ENCODE measurements at places on chromosomes 6 and 20. TPM values are rescaled to one million over a fixed set of nuclear protein-coding genes. Genes with fewer than 3 reads are reported as not detected.

DNA sequence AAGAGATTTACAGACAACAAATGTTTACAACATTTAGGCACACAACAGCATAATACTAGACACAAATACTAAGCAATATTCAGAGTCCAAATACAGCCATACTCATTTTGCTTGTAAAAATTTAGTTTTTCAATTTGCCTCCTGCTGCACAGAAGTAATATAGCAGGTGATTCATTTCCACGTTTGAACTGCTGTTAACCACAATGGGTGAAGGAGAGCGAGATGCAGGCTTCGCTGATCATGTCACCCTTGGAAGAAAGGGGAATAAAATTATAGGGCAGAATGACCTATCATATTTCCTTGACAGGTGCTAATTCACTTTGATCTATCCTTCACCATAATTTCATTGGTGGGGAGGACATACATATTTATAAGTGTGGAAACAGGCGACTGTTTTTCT lies 643.8 kb upstream of the AGPAT4 start:
- no peak for DNase-seq

DNA sequence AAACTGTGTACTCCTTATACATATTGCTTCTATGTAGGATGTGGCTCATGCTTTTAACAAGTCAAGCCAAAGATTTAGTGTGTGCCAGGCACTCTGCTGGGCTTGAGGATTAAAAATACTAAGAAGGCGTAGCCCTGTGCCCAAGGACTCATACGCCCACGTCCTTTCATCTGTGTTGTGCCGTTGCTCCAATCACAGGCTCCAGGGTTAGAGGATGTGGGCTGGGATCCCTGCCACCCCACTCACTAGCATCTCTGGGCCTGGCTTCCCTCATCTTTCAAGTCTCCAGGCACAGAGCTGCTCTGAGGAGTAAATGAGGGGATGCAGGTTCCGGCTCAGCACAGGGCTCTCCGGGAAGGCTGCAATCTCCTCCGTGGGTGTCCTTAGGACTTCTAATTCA lies 214.2 kb downstream of the SYNDIG1 start:
- DNase-seq = peak; percentile 28

DNA sequence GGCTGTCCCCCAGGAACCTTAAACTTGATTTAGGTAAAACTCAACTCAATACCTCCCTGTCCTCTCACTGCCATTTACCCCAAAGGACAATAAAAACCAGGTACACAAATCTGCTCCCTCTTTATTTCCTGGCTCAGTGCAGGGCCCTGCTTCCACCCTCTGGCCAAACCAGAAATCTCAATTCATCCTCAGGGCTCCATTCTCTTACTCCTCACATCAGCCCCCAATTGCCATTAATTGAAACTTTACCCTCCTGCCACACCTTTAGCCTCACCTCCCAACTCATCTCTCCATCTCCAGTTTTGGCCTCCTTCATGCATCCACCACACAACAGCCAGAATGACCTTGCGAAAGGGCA lies 10.5 kb downstream of the ZBTB2 start:
- DNase-seq = no peak

DNA sequence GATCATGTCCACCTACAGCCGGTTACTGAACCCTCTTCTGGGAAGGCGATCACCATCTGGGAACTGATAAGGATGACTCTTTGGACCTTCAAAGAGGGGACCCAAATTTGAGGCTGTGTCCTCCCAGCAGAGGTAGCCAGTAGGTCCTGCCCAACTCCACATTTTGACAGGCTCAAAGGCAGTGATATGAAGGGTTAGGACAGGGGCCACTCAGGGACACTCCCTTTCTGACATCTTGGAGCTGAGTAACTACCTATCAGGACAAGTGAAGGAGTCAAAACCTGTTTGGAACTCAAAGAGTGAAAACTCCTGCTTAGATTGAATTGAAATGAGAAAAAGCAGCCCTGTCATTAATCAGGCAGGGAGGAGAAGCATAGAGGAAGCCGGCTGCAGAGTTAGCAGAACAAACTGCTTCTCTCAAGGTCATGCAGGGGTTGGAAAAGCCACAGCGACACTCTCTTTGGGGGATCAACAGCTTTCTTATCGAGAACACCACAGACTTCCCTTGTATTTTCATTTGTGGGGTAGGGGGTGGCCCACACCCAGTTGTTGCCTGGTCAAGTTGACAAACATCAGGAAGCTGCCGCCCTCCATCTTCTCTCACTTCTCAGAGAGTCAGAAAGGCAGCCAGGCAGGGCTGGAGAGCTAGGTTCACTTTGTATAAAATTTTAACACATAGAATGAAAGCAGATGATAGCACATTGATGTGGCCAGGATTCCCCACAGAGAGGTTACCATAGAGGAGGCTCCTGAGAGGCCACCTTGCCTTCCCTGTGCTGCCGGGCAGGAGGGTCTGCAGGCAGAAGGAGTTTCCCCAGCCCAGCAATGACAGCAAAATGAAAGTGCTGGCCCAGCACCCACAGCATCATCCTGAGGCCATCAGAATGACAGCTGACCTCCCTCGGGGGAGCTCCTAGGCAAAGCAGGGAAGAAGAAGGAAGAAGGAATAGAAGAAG lies 47.6 kb downstream of the AGPAT4 start:
- no peak for DNase-seq

DNA sequence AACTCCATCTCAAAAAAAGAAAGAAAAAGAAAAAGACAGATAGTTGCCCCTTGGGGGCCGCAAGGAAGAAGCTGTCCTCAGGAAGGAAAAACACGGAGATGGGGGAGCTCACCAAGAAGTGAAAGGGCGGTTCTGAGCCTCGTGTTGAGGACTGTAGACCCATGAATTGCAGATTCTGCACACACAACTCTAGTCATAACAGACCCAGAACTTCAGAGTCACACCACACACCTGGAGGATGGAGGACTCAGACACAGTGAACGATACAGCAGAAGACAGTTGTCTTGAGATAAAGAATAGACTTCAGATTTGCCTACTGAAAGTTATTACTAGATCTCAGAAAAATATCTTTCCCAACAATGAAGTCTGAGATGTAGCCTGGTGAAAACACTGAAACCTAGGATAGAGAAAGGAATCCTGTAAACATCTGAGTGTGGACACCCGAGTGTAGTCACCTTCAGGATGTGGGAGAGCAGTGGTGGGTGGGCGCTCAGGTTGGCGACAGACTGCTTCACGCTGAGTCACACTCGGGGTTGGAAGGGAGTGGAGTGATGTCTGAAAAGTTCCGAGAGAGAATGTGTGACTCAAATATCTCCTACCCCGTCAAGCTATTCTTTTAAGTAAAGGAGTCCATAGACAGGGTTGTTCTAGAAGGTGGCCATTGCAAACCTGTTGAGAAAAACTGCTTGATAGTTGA lies 88.1 kb downstream of the MAP3K4 start:
- DNase-seq = peak; percentile 42

DNA sequence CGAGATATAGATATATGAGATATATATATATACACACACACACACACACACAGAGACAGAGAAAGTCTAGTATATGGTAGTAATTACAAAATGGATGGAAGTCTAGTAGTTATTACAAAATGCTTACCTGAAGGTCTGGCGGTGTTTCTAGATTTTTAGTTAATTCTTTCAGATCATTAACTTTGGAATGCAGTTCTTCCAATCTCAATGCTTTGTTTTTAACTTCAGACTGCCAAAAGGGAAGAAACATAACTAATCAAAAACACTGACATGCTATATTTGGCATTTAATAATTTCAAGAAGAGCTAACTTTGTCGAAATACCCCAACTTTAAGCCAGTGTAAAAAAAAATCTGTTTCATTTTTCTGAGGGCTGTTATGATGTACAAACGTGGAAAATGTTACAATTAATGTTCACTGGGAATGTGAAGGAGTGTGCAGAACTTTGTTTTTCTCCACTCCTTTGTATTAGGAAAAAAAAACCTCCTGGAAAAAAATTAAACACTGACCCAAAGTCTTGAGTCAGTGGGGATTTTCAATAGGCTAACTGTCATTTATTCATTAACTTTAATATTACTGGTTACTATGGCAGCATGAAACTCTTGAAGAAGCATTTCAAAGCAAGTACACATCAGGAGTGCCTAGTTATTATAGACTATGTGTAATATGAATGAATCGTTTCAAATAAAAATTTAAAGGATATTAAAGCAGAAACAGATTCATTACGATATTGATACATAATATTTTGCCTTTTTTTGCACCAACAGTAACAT lies 232.9 kb downstream of the SYNE1 start:
- DNase-seq = no peak

GRCh38 chr6:41655176-41655575 lies 16.9 kb downstream of the MDFI start:
- DNase-seq = no peak

DNA sequence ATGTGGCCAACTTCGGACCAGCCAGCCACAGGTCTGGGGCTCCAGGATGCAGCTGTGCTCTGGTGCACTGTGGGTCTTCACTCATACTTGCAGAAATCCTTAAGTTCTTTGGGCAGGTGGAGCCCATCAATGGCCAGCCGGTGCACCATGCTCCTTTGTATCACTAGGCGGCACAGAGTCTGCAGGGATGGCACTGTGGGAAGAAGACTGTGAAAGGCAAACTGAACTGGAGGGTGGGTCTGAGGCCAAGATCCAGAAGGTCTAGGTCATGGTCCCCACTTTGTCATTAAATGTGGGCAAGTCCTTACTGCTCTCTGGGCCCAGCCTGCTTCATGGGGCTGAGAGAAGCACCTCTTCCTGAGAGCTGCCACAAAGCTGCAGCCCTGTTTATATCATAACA lies 1.3 kb upstream of the SPATA25 start:
- DNase-seq = no peak

GRCh38 chr6:129120856-129121638 lies 238.1 kb downstream of the LAMA2 start:
- DNase-seq = no peak

DNA sequence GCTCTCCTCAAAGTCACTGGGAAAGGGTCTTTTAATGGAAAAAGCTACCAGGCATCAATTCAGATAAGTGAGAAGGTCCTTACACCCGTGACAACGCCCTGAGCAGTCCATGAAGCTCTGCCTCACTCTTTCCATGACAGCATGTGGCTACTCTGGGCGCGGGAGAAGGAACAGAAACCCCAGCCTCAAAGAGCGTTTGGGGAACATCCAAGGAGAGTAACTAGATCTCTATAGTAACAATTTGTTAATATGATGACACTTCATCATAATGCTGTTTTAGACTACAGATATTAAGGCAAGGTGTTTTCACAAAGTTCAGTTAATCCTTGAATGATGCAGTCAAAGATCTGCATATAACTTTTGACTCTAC lies 55.2 kb downstream of the KIF6 start:
- DNase-seq = no peak

DNA sequence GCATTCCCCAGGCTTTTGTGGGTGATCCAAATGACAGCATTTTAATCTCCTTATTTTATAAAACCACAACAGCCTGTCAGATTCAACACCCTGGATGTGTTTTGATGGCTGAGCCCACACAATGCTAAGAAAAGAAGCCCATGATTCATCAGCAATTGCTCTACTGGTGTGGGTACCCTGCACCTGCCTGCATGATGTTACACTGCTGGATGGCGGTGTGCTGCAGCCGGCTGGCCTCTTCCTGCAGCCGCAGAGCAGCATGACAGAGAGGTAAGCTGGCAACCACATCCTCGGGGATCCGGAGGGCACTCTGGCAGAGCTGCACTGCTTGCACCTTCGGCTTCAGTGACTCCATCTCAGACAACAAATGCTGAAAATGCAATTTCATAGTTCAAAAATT lies 327.5 kb downstream of the SYNE1 start:
- no peak for DNase-seq

DNA sequence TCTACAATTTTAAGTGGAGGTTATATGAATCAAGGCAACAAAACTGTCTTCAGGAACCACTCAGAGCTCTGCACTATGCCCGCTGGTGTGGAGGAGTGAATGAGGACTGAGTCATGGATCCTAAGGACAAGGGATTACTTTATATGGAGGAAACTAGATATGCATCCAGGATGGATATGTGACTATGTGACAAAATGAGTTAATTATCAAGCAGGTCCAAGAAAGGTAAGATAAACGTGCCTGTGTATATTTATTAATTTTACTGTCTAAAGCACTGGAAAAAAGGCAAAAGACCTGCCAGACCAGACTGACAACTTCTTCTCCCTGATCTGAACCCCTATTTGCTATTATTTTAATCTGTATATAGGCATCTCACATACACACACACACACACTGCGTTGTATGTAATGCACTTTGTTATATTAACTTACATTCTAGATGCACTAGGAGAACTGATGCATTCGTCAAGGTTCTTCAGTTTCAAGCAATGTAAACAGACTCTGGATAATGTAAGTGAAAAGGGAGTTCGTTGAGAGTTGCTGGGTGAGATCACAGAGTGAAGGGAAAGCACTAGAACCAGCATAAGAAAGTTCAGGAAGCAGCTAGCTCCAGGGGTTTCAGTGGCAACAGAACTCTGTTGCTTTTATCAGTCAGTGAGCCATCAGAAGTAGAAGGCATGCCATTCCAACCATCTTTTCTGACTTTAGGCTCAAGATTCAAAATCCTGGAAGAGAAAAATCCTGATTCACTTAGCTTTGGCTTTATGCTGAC lies 26.4 kb upstream of the ADGRG6 start:
- no peak for DNase-seq

- peak; percentile 9 for DNase-seq
Observed at GRCh38 chr6:116205281-116205680, 48.6 kb downstream of the TSPYL4 start.

GRCh38 chr6:121857551-121857950 lies 422.1 kb downstream of the GJA1 start:
- DNase-seq = no peak

GRCh38 chr6:116239256-116239655 lies 14.6 kb downstream of the TSPYL4 start:
- no peak for DNase-seq

DNA sequence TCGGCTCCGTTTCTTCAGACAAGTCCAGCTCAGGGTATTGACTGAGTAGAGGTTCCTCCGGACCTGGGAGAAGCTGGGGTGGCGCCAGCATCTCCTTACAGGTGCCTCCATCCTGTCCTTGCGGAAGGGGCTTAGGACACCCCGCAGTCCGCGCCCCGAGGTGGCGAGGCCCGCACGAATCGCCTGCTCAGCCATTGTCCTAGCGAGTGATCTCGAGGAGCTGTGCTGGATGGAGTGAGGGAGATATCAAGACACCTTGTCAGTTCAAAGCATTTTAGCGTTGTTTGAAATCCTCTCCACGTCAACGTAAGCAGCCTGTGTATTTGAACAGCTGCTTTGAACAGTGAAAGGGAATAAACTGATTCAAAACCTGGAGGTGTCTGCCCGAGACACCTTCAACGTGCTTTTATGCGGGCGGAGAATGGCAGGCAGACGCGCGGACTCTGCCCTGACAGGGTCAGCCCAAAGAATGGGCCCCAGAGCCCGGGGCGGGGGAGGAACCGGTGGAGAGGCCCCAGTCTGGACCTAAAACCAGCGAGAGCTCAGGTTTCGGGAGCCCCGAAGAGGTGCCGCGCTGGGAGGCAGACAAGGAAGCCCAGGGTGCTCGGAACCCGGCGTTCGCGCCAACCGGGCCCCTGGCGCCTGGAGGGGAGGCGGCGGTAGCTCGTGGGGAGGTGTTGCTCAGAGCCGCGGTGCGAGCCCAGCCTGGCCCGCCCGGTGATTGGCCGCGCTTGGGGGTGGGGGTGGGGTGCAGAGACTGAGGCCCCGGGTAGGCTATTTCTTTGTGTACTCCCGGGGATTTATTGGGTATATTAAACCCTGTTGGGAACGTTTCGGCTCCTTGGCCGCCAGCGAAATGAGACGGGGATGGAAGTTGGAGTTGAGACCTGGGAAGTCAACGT lies 3.1 kb upstream of the POU3F2 start:
- DNase-seq = no peak

The LHFPL5 gene
- not detected for total RNA-seq

The CABLES2 gene
- total RNA-seq = 4.3 TPM

The ARFGEF3 gene
- 0.09 TPM for total RNA-seq

The TMEM244 gene
- total RNA-seq = not detected

The SLC35A1 gene
- total RNA-seq = 17.1 TPM

The MRPS26 gene
- total RNA-seq = 52.3 TPM
